ENCODE measurements at places on chromosomes 12 and 14.

GRCh38 chr12:114697243-114697716, 13.3 kb upstream of the TBX3 start:
- DNase-seq: no peak

GRCh38 chr14:102579696-102580549, 12.5 kb upstream of the RCOR1 start:
- DNase-seq: no peak

DNA sequence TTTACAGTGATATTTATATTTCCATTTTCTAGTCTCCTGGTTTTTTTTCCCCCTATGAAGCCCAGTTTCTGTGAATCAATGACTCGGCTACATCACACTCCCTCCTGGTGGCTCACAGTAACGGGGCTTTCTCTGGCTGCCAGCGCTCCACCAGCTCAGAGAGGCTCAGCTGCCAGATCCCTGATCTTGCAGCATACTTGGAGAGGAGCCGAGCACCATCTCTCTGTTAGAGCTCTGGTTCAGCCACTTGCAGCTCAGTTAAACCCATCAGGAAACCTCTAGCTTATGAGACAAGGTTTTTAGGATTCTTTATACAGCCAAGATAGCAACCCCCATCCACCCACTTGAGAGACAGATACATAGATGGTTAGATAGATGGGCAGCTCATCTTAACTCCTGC, 74.6 kb downstream of the CIT start:
- DNase-seq: no peak

DNA sequence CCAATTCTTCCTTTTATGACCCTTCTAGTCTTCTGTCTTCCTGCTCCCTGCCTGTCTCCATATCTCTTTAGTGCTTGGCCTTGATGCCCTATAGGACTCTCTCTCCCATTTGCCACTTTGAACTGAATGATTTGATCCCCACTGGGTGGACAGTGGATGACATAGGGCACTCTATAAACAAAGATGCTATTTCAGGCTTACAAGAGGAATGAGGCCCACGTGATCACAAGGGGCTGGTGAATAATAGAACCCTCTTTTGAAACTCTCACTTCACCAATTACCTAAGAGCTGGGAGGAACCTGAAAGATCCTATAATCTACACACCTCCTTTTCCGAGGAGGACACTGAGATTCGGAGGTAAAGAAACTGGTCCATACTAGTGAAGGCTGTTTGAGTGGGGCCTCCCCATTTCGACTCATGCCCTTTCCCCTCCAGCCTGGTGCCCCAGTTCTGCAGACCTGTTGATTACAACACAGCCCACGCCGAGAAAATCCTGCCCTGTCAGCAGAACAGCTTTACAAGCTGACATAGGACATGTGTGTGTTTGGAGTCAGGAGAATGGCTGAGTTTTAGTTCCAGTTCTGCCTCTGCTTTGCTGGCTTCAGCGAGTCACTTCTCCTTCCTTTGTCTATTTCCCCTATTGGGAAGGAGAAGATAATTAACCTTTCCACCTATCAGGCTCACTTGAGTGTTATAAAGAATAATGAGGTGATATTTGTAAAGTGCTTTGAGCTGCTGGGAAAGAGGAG, 400.3 kb downstream of the ZFP36L1 start:
- DNase-seq: no peak

DNA sequence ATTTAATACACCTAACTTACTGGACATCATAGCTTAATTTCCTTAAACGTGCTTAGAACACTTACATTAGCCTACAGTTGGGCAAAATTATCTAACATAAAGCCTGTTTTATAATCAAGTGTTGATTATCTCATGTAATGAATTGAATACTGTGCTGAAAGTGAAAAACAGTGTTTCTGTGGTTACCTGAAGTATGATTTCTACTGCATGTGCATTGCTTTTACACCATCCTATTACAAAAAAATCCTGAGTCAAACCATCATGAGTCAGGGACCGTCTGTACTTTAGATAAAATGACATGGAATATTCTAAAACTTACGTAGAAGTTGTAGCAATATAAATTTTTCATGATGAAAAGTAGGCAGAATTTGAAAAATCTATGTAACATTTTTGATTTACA, 32.8 kb downstream of the TBC1D15 start:
- no peak for DNase-seq

- no peak for DNase-seq
These were observed 27.7 kb upstream of the TSPAN11 start for GRCh38 chr12:30898846-30899245.

GRCh38 chr14:75047506-75047905, 3.8 kb downstream of the MLH3 start:
- DNase-seq: no peak

- DNase-seq: no peak
These were observed 986.4 kb downstream of the AACS start for GRCh38 chr12:126051611-126052107.

DNA sequence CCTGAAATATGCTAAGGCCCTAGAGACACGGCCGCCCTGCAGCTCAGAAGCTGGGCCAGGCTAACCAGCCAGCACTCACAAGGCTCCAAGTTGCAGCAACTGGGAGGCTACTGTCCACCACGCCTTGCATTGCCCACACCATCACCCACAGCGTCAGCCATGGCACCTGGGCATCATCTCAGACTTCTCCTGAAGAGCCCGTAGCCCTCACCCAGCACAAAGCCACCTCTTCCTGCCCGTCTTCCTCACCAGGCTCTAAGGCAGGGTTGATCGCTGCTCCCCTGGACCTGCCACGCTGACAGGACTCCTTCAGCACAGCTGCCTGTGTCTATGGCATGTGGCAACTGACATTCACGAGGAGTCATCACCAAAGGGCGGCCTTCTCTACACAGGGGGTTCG, 38.1 kb downstream of the CDC42BPB start:
- no peak for DNase-seq

- DNase-seq: no peak
These were observed 16.7 kb upstream of the MAP1LC3B2 start for GRCh38 chr12:116542345-116542956.

DNA sequence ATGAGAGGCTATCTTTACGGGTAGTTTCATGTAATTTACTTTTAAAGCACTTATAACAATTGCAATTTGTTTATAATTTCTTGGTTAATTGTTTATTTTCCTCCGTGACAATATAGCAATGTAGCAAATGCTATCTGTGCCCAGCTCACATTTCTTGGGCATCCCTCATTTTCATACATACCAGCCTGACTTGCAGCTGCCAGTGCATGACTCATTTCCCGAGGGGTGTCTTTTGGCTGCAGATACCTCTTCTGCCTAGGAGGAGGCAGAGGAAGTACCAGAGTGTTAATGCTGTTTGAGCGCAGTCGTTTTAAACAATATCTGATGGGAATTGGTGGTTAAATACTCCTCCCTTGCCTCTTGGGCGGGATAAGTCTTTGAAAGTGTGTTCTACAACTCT, 104.2 kb upstream of the ABCD2 start:
- no peak for DNase-seq

DNA sequence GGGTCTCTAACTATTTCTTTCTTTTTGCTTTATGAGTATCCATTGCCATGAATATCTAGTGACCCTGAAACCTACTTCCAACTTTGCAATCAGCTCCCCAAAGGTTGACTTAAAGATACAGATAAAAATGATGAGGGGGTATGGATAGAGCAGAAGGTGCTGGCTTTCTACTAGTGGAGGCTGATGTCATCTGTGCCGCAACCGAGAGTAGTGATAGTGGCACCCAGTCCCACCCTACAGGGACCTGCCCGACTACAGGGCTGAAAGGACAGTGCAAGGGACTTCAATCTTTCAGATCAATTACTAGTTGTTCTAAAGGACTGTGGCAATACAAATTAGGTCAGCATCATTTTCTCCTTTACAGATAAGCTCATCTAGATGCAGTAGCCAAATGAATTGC, 806.0 kb downstream of the VRK1 start:
- no peak for DNase-seq

All from activated T-cell treated with anti-CD3 and anti-CD28 coated beads for 4 hours (primary cell).